ENCODE measurements at places on chromosomes 5 and 9.

GRCh38 chr5:135210286-135211055, 176.4 kb upstream of the PITX1 start:
- DNase-seq, result no peak

GRCh38 chr5:83540783-83541182, 69.2 kb downstream of the VCAN start:
- no peak for DNase-seq

- no peak for DNase-seq
Measured at GRCh38 chr5:180007582-180007981, 64.0 kb downstream of the RNF130 start.

- no peak for DNase-seq
Measured at GRCh38 chr5:28896949-28897348, 1858.6 kb upstream of the CDH9 start.

DNA sequence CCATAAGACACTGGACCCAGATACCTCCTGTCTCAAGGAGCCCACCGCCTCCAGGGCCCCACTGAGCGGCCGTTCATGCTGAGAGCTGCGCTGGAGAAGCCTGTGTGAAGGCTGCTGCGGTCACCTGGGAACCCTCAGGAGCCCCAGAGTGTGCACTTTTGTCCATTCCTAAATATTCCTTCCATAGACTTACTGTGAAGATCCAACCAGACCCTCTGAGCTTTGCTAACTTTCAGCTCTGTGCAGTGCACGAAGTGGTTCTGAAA, 119.5 kb downstream of the COL23A1 start:
- no peak for DNase-seq

- DNase-seq, result no peak
Measured at GRCh38 chr5:66242050-66242715, 98.1 kb downstream of the SREK1 start.

- DNase-seq, result no peak
Measured at GRCh38 chr9:127858041-127858512, 3.6 kb upstream of the ENG start.

DNA sequence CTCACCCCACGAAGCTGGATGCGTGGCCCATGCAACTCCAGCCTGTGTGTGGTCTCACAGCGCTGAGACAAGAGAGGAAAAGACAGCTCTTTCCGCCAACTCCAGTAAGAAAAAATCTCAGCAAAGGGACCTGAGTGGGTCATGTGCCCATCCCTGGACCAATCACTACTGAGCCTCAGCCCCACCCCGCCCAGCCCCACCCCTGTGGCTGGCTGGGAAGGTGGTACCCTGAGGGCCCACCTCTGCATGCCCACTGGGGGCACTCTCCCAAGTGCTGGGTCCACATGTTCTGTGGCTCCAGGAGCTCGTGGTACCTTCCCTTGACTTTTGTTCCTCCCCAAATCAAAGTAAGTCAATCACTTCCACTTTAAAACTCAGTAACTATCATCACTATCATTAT, 105.1 kb upstream of the SMIM23 start:
- no peak for DNase-seq

DNA sequence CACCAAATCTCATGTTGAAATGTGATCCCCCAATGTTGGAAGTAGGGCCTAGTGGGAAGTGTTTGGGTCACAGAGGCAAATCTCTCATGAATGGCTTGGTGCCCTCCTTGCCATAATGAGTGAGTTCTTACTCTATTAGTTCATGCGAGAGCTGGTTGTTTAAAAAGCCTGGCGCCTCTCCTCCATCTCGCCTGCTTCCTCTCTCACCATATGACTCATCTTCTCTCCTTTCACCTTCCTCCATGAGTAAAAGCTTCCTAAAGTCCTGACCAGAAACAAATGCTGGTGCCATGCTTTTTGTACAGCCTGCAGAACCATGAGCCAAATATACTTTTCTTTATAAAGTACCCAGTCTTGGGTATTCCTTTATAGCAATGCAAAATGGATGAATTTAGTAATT, 20.9 kb upstream of the ARHGAP26 start:
- no peak for DNase-seq

GRCh38 chr9:35732800-35733541, 505 bp downstream of the CREB3 start:
- DNase-seq, result no peak

DNA sequence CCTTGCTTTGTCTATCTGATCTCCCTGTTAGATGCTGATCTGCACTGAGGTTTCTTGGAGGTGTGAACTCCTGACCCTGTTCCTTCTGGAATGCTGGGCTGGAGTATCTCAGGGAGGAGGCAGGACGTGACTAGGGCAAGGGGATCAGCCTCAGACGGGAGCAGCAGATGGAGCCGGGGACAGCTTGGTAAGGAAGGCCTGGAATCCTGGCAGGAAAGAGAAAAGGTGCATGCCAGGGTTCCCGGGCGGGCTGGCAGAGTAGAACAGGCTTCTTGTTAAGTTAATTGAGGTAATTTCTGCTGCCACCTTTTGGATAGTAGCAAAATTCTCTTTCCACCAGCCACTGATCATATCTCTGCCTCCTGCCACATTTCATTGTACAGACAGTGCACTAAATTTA, 180.9 kb downstream of the ZNF462 start:
- no peak for DNase-seq

GRCh38 chr5:150135557-150136304, 19.9 kb downstream of the PDGFRB start:
- DNase-seq, result no peak
